ENCODE measurements at places on chromosomes 5 and 9.
A peak's percentile ranks its signal among the peaks of the same experiment; 100 is the strongest.

DNA sequence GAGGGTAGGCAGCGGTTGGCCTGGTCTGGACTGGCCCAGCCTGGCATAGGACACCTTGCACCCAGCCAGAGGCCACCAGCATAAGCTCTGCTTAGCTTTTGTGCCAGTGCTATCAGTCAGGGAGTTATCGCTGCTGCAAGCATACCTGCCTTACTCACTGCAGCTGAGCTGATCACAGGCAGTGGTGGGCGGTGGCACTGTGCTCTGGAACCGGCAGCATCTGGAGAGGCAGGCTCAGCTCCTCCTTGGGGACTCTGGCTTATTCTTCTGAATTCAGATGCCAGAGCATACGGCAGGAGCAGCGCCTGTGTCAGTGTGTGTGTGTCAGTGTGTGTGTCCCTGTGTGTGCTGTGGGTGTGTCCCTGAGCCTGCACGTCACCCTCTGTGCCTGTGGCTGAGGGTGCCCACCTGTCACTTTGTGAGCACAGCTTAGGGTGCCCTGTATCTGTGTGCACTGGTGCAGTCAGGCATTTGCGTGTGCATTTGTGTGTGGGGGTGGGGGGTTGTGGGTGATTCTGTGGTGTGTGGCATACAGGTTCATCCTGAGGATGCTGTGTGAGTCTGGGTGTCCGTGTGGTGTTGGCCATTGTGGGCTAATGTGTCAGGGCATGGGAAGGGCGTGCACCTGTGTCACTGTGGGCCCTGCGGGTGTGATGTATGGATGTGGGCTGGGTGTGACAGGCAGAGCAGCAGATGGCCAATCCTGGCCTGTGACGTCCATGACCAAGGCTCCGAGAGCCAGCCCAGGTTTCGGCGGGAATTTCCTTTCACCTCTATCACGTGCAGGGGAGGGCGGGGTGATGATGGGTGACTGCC is 23.5 kb downstream of the LMX1B start:
- DNase-seq: no peak

GRCh38 chr9:126238415-126238814 is 88.2 kb upstream of the MVB12B start:
- DNase-seq: no peak

DNA sequence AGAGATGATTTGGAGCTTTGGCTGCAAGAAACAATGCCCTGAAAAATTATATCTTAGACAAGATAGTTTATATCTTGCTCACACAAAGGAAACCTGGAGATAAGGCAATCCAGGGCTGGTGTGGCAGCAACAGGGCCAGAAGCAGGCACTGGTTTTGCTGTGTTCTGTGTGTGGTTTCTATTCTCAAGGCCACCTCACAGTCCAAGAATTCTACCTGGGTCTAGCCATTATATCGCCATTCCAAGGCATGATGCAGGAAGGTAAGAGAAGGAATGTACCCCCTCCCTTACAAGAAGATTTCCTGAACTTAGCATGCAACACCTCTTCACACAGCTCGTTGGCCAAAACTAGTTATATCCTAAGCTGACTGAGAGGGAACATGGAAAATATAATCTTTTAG is 74.5 kb upstream of the MEGF10 start:
- DNase-seq: no peak

GRCh38 chr5:116576053-116576713 is 1.6 kb upstream of the SEMA6A start:
- peak; percentile 66 for DNase-seq

- DNase-seq: no peak
Observed at GRCh38 chr5:133242221-133242835, 190.5 kb downstream of the HSPA4 start.

- DNase-seq: no peak
Observed at GRCh38 chr5:32501071-32502002, 56.8 kb upstream of the ZFR start.

DNA sequence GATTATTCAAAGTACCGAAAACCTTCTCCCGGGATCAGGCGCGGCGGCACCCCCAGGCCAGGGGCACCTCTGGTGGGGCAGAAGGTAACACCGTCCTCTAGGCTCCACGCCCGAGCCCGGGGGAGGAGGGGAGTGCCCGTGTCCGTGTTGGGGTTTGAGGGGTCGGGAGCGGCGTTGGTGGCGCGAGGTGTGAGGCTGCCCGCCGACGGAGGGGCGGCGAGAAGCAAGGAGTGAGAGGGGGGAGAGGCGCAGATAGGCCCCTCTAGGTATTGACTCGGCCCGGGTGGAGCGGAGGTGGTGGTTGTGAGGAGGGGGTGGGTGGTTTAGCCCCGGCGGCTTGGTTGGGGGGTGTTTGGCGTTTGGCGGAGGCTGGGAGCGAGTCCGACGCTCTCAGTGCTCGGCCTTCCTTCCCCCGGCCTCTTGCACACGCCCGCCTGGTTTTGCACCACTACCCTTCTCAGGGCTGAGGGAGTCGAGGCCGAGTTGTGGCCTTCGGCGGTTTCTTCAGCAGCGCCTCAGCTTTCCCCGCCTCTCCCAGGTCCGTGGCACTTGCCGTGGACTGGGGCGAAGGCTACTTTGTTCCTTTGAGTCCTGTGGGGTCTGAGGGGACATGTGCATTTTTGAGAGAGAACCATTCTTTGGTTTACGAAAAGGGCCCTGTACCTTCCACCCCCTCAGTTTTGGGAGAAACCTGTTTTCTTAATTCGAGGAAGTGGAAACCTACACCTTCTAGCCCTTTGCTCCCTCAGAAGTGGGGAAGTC is 450 bp downstream of the GPBP1 start:
- peak; percentile 37 for DNase-seq

GRCh38 chr9:127898433-127899127 is 823 bp downstream of the ST6GALNAC6 start:
- peak; percentile 74 for DNase-seq

DNA sequence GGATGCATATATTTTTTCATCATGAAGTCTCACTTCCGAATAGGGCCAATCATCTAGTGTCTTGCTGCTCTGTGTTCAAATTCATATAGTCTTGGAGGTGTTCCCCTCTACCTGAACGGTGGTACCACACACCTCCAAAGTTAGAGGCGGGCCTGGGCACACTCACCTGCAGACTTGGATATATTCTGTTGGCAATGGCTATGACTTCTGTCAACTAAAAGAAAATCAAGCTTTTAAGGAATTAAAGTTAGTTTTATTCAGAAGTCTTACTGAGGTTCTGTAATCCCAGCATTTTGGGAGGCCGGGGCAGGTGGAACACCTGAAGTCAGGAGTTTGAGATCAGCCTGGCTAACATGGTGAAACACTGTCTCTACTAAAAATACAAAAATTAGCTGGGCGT is 2.6 kb upstream of the NIPAL4 start:
- no peak for DNase-seq

- no peak for DNase-seq
Observed at GRCh38 chr5:43037636-43038495, 2.3 kb downstream of the ANXA2R start.

- no peak for DNase-seq
Observed at GRCh38 chr5:22591461-22591860, 261.7 kb downstream of the CDH12 start.

DNA sequence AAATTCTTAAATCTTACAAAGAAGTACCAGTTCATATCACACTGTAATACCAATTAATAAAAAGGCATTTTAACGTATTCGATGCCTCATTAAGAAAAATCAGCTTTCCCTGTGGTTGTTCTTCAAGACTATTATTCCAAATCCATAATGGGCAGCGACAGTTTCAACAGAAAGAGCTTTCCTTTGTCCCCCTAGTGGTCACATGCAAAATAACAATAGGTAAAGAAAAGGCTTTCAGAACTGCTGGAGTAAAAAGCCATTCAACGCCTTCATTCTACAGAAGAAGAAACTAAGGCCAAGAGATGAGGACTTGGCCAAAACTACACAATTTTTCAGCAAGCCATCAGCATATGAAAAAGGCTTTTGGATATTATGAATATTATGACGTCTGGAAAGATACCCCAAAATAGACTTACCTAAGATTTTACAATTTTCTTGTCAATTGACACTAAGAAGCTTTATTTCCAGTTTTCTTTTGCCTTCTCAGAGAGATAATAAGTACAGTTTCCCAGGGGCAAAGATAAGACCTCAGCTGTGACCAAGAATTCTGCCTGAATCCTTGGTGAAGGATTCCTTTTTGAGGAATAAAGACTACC is 6.7 kb upstream of the CDH6 start:
- peak; percentile 29 for DNase-seq

- no peak for DNase-seq
Observed at GRCh38 chr5:149940077-149940574, 4.5 kb downstream of the PDE6A start.

DNA sequence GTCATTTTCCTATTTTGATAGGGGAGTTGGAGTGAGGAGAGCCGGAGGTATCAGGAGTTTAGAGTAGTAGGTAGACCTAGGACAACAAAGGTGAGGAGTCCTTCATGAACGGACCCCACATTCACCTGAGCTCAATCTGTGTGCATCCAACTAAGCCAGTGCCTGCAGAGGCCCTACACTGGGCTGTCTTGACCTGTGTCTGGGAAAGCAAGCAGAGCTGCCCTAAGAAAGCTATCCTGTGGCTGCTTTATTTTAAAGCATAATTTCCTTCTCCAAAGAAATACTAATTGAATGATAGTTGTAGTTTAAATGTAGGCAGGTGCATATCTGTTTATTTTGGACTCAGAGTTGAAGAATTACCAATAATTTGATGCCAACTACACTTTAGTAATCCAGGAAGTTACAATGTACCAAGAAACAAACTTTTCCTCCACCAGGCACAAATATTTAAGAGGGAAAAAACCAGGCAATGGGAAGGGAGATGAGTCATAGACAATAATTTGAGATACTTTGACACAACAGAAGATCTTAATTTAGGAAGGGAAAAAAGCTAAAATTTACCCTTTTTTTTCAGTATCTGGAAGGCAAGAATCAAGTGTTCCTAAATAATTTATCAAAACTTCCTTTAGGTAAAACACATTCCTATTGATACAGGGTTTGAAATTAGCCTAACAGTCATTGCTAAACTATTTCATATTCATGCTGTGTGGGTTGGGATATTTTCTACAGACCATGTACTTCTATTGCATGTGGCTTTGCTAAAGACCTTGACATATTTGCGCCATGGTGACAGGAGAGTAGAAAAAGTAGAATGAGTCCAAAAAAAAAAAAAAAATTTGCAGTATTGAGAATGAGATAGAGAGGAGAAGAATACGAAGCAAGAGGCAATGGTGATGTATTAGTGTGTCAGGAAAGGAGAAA is 376.6 kb upstream of the TUSC1 start:
- DNase-seq: no peak
